ENCODE measurements at places on chromosomes 13 and 19.

DNA sequence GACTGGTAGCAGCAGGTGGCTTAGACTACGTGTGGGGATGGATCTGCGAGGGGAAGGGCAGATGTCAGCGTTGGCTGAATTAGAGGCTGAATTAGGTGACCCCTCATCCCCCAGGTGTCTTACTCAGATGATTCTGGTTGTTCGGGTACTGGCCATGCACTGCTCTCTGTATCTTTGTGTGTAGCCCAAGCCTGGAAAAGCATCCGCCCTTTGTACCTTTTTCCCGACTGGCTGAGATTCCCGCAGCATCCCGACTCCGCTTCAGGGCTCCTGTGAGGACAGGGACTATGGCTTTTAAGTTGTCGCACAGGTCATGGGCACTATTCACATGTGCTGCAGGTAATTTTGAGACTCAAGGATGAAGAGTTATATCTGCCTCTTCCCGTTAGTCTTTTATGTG is 7.2 kb downstream of the TFDP1 start:
- DNase-seq: peak; percentile 64

DNA sequence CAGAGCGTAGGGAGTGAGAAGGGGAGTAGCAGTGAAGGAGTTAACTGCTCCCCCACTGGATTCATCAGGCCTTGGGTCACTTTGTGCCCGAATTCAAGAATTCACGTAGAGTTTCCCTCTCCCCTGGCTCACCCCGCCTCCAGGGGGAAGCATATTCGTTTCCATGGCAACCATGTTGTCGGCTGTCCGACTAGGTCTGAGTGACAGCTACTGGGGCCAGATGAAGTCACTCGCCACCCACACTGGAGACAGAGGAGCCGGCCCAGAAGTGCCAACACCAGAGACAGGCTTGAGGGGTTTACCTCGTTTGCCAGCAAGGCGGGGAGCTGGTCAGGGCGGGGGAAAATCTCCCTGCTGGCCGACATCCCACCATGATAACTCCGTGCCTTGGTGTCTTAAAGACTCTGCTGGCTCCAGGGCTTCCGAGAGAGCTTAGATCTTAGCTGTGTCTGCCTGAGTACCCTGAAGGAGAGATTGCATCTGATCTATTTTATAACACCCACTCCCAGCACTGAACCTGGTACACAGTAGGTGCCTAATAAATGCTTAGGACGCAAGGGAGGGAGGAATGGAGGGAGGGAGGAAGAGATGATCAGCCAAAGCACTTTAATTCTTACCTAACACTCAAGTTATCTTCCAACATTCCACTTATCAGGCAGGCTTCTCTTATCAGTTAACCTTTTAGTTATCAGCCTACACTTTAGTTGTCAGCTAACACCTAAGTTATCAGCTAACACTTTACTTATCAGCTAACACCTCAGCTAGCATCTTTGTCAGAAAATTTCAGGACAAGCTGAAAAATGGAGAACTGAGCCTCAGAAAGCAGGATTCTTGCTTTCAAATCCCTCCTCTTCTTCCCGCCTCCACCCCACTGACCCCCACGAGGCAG is 57.2 kb upstream of the ZNRF4 start:
- DNase-seq: no peak

DNA sequence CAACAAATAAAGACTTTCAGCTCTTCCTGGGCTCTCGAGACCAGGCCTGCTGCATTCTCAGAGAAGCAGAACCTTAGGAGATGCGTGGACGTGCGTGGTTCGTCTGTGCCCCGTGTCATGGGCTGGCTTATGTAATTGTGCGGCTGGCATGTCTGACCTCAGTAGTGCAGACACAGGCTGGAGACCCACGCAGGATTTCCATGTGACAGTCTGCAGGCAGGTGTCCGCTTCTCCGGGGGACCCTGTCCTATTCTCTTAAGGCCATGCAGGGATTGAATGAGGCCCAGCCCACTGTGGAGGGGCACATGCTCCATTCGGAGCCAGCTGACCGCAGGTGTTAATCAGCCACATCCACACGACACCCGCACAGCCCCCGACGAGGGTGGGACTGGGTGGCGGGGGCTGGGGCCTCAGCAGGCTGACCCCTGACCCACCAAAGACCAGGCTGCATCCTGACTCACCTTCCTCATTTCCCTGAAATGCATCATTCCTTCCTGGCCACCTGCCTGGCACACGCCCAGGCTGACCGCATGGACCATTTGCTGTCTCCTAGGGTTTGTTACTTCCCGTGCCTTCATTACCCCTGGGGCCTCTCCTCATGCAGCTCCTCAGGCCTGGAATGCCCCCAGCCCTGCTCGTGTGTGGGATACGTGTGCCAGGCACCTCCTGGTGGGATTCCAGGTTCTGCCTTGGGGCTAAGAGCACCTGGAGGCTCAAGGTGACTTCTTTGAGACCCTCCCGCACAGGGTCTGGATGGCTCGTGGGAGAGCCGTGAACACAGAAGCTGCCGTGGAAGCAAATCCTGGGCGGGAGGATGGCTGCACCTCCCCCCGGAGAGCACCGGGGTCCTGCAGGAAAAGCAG is 10.7 kb upstream of the MCF2L start:
- DNase-seq: peak; percentile 73

DNA sequence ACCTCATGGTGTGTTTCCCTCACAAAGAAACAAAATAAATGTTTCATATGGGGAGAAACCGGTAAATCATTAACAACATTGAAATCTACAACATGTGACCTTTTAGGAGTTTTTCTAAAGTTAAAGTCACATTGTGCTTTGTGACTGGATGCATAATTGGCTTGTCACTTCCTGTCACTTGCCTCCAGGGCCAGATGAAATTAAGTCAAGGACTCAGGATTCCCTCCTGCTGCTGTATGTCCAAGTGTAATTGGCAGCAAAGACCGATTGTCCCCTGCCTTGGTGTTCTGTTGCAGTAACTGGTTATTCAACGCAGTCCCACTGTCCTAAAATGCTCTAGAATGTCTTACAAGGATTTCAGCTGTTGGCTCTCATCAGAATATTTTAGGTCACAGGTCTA is 448.2 kb downstream of the LIG4 start:
- no peak for DNase-seq

DNA sequence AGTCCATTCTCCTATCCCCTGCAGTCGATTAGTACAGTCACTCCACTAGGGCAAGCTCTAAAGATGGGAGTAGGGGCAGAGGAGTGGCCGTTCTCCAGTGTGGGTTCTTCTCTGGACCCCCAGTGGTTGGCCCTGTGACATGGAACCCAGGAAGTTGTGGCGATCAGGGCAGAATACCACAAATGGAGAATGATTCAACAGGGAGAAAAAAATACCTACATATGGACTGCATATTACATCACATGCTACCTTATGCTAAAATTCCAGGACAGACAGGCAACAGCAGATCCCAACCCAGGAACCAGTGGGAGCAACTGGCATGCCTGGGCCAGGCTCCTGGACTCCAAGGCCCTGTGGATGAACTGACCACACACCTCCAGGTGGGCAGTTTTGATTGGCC is 20.4 kb downstream of the POU2F2 start:
- DNase-seq: no peak

DNA sequence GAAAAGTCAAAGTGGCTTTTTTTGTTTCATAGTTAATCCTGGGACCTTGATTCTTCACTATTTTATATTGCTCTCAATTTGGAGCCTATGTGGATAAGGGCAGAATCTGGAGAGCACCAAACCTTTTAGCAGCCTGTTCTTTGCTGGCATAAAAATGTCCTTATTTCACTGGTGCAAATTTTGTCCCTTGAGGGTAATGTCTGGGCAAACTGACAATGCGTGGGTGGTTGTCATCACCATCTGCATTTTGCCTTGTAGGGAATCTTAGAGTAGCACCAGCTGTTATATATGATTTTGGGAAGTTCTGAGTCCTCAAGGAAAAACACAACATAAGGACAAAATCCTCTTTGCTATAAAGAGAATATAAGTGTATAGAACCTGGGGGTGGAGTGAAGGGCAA is 336.9 kb upstream of the HTR2A start:
- no peak for DNase-seq

GRCh38 chr13:104979281-104980030 is 1556.0 kb downstream of the EFNB2 start:
- DNase-seq: no peak

DNA sequence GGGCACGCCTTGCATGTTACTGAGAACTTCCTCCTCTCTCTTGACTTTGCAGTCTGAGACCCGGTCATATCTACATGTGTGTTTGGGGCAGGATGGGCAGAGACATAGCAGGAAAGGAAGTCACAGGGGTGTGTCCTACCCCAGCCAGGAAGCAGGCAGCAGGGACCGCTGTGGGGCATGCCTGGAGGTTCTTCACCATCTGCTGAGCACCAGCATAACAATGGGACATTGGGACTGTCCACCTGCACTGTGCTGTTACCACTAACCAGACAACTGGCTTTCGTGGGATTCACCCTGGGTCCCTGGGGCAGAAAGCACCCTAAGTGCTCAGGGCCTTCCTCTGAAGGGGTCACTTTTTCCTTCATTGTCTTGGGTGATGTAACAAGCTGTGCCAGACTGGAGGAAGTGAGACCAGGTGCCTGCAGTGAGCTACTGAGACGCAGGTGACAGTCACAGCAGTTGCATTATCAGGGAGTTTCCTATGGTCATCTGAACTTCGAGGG is 2.6 kb upstream of the HAUS5 start:
- no peak for DNase-seq

Data from mesenteric fat pad (tissue), 1 donor.